ENCODE measurements at places on chromosomes 12 and 14.

DNA sequence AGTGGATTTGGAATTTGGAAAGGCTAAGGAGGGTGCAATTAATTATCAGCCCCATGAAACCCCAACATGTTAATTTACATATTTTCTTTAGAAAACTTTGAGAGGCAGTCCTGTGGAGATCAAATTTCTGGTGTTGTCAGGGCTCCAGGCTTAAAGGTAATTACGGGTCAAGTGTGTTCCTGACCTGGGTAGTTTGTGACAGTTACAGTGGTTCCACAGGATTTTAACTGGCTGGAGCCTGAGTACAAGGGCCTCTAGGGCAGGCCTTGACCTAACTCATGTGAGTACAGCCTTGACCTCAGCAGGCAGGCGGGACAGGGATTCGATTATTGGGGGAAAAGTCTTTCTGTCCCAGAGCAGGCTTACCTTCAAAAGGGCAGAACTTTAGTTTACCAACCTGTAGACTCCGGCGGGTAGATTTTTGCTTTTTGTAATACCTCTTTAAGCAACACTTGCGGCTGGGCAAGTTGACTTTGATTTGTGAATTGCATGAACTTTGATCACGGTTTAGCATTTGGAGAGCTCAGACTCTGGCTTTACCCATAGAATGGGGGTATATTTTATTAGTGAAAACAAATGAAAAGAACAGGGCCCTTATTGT is 8.4 kb upstream of the PPTC7 start:
- DNase-seq, result no peak

DNA sequence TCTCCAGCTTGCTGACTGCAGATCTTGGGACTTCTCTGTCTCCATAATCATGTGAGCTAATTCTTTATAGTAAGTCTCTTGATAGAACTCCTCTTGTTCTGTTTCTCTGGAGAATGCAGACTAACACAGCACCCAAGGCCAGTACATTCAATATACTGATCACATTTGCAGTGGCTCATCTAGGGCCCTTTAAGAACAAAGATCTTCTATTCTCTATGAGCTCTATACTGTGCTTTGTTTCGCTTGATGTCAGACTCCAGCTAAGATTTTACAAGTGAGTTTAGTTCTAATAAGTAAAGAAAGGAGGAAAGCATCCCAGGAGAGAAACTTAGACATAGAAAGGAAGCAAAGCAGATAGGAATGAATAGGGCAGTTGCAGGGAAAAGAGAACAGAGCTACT is 69.3 kb upstream of the TMPO start:
- DNase-seq, result no peak

- no peak for DNase-seq
These were observed 3.0 kb downstream of the BMAL2 start for GRCh38 chr12:27335364-27336281.

DNA sequence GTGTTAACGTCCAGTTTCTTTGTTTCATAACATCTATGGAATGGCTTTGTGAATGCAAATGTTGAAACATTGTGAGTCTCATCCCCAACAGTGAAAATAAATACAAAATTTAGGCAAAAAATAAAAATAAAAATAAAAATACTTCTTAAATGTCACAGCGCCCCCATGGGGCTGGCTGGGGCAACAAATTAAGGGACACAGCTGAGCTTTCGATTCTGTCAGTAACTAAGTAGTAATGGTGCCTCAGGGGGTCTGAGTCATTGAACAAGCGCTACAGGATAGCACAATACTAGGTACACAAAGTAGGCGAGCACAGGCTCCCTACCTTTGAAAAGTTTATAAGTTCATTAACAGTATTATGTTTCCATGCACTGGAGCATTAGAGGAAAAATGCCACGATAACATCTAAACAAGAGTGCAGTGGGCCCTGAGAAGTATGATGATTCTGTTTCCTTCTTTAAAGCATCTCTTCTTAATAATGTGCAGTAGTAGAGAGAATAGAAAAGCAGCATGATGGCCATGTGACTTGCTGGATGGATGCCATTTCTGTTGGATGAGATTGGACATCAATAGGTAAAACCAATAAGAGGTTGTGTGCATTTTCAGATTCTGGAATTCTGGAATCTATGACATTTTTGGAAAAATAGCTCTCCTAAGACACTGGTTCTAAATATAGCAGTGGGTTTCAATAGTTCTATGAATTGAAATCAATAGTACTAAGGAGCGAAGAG is 667.2 kb downstream of the DIO2 start:
- DNase-seq, result no peak

DNA sequence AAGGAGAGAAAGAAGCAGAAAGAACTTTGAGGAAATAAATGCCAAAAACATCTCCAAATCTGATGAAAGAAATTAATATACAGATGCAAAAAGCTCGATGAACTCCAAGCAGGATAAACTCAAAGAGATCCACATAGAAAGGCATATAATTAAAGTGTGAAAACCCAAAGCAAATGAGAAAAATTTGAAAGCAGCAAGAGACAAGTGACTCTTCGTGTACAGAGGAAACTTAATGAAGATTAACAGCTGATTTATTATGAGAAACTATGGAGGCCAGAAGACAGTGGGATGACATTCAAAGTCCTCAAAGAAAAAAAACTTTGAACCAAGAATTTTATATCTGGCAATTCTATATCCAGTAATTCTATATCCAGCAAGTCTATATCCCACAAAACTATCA is 163.0 kb upstream of the TMCC3 start:
- DNase-seq, result no peak

GRCh38 chr12:110223777-110224378 is 57.2 kb upstream of the ATP2A2 start:
- no peak for DNase-seq

GRCh38 chr14:60933920-60934655 is 46.8 kb downstream of the TRMT5 start:
- no peak for DNase-seq

DNA sequence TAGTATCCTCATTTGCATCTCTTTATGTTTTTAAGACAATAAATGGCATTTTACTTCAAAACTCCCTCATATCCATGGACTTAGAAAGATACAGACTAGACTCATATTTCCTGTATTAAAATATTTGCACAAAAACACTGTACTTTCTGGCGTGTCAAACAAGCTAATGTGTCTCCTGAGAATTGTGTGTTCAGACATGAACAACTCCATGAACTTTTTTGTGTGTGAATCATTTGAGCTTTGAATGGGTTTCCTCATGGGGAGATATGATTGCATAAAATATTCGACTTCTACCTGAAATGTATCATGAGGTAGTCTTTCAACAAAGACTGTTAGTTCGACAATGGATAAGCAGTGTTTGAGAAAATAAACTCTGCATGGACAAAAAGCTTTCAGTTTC is 58.8 kb downstream of the TMEM30B start:
- DNase-seq, result no peak

- no peak for DNase-seq
These were observed 124.3 kb downstream of the PIWIL1 start for GRCh38 chr12:130461839-130462557.

DNA sequence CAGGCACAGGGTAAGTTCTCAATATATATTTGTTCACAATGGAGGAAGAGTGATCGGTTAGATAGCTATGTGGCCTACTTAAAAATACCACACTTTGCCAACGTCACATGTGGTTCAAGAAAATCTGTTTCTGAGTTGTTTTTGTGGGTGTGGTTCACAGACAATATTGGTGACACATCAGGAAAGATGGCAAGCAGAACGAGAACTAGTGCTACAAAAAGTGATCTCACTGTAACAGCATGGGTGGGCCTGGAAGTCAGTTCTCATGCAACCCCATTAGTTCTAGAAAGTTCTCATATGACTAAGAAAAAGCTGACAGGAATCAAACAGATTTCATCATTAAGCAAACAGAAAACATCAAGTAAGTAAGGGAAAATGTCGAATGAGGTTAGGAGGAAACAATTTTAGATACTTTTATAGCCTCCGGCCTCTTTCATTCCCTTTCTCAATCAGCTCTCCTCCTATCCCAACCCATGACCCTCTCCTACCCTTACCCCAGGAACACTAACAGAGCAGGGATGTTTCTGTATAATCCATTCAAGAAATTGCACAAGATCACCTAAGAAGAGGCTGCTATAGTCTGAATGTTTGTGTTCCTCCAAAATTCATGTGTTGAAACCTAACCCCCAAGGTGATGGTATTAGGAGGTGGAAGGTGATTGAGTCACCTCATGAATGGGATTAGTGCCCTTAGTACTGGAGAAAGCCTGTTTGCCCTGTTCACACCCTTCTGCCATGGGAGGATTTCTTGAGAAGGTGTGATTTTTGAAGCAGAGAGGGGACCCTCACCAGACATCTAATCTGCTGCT is 15.5 kb upstream of the NTN4 start:
- DNase-seq, result no peak

GRCh38 chr14:56244138-56244789 is 126.1 kb downstream of the PELI2 start:
- DNase-seq, result no peak

DNA sequence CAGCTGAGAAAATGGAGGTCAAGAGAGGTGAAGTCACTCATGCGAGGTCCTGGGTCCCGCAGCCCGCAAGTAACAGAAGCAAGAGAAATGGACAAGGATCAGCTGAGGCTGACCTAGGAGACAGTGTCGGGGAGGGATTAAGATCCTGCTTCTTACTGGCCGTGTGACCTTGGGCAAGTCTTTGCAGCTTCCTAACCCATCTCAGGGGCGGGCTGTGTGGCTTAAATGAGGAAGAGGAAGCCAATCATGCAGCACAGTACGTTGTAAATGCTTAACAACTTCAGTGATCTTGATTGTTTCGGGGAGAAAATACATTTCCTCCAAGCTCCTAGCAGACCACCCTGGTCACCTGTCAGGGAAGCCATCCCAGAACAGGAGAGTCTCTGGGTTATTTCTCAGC is 7.1 kb upstream of the PGF start:
- no peak for DNase-seq

GRCh38 chr12:123958462-123958861 is 14.2 kb downstream of the CCDC92 start:
- no peak for DNase-seq

GRCh38 chr12:109948368-109948767 is 47.8 kb downstream of the GIT2 start:
- no peak for DNase-seq

GRCh38 chr14:89848165-89848564 is 106.4 kb downstream of the EFCAB11 start:
- DNase-seq, result no peak

GRCh38 chr14:102055181-102055901 is 31.5 kb downstream of the HSP90AA1 start:
- no peak for DNase-seq

DNA sequence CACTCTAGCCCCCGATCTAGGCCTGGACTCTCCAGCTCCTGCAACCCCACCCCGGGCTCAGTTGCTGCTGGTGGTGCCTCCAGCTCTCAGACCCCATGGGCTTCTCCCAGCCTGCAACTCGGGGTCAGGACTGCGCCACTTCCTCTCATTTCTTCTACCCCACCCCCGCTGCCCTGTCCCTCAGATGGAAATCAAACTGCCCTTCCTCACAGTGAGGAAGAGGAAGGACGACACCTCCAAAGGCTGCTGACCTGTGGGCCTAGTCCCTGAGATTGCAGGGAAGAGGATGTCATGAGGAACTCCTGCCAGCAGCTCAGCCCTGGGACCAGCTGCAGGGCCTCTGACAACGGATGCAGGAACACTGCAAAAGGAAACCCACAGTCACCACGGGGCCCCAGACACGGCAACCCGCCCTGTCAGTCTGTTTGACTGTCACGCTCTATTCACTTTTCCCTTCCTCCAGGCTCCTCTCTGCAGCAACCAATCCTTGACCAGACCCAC is 29.3 kb upstream of the PNMA1 start:
- DNase-seq, result peak; percentile 66

- DNase-seq, result no peak
These were observed 478.9 kb downstream of the BCAT1 start for GRCh38 chr12:24470050-24470449.

GRCh38 chr12:42284157-42284556 is 41.7 kb downstream of the ZCRB1 start:
- DNase-seq, result no peak

DNA sequence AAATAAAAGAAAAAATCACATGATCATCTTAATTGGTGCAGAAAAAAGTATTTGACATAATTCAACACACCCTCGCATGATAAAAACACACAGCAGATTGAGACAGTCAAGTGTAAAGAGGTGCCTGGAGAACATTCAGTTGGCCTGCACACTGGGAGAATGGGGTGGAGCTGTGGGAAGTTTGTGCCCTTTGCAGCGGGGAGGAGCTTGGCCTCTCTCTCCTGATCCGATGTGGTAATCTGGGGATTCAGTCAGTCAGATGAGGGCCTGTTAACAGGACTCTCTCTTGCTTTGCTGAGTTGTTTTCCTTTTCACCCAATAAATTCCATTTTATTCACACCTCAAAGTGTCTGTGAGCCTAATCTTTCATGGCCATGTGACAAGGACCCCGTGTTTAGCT is 5.9 kb downstream of the SERPINA6 start:
- no peak for DNase-seq

- no peak for DNase-seq
These were observed 39.1 kb upstream of the CRADD start for GRCh38 chr12:93638095-93638494.

DNA sequence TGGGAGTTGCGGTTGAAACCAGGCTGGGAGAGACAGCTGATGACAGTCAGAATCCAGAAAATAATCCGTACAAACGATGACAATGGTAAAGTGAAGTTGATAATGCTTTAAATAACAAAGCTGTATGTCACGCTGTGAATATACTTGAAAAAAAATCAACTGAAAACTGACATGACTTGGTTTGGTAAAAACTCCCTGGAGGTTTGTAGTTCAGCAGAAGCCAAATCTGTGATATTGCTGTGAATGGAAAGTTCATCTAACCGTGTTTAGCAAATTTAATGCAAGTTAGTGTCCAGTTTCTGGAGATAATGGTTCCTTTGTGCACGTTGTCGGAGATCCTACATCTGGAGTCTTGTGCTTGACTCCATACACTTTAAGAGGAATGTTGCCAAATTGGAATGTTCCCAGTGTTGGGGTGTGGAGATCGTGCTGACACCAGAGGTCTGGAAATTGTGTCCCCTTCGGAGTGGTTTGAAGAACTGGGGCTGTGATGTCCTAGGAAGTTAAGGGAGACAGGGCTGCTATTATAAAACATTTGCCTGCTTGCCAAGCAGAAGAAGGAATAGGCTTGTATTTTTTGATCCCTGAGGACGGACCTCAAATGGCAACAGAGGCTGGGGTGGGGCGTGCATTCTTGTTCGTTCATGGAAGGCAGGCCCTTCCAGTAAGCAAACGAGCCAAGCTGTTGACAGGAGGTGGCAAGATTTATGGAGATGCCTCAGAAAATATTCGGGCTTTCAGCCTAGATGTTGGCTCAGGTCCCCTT is 30.6 kb downstream of the PPFIBP1 start:
- no peak for DNase-seq

GRCh38 chr12:72543777-72544467 is 271.8 kb downstream of the TRHDE start:
- no peak for DNase-seq

DNA sequence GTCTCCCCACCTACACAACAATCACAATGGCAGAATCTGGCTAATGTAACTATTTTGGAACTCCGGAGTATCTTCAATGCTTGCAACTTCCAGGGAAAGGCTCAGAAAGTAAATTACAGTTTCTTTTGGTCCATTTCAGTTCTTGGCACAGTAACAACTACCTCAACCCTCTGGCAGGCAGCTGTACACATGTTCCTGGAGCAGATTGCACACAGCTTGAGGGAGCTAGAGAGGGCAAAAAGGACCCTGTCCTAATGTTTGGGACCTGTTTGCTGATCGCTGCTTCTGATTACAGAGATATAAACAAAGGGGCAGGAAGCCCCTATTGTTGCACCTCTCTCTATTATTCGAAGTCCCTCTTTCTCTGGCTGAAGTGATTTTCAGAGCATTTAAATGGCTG is 35.2 kb upstream of the SLC38A1 start:
- no peak for DNase-seq

GRCh38 chr12:62269464-62270228 is 9.4 kb downstream of the USP15 start:
- no peak for DNase-seq

GRCh38 chr14:30243805-30244204 is 315.2 kb upstream of the G2E3 start:
- no peak for DNase-seq

All from stimulated activated naive CD4-positive, alpha-beta T cell (primary cell).